ENCODE measurements at places on chromosomes 5 and 9.

DNA sequence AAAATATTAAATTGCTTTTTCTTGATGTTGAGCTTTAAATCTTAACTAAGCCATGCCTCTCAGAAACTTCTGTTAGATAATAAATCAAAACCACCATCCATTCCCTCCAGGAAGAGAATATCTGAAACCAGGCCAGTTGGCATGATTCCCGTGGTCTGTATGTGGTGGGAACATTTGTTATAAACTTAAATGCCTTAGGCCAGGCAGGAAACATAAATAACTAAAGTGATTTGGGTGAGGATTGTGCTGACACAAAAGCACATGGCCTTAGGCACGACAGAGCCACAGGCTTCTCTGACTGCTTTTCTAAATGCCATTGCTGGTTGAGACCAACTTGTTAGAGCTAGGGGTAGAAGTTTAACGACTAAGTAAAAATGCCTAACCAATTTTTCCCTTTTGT lies 255.9 kb downstream of the GABRG2 start:
- no peak for DNase-seq

DNA sequence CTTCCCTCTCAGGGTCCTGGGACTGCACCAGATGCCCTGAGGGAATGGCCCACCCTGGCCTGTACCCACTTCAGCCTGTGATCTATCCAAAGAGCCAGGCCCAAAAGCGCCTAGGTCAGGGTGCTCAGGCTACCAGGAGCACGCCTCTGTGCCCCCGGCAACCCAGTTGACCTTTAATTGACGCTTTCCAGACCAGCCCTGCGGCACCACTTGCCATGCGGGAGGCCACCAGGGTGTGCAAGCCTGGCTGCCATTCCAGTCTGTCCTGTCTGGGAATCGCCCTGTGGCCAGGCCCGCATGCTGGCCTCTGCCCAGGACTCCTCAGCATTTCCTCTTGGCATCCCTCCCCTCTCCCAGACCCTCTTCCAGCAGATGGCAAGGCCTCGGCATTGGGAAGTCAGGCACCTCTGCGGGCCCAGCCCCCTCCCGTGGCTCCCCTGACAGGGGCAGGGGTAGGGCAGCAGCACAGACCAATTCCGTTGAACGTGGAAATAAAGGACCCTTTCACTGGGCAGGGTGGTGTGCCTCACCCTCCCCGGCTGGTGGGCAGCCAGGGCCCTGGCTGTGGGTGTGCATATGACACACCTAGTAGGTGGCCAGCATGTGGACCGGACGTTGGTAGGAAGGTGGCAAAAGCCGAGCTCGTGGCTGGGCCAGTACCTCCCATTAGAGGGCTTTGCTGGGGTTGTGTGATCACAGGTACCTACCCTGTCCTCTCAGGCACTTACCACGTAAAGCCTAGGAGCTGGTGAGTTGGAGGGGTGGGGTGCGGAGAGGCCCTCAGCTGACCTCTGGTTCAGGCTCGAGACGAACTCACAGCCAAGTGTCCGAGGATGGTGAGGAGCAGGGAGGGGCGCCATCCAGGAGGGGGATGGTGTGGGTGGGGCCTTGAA lies 3.5 kb upstream of the AIF1L start:
- no peak for DNase-seq

GRCh38 chr9:98551511-98552286 lies 157.0 kb downstream of the GABBR2 start:
- DNase-seq, result no peak

- no peak for DNase-seq
Observed at GRCh38 chr9:76906647-76906975, 697 bp upstream of the PRUNE2 start.

GRCh38 chr9:125906144-125906543 lies 159.0 kb downstream of the PBX3 start:
- no peak for DNase-seq

GRCh38 chr5:40503439-40503838 lies 176.3 kb upstream of the PTGER4 start:
- no peak for DNase-seq

GRCh38 chr5:159800131-159800840 lies 116.0 kb upstream of the ADRA1B start:
- DNase-seq, result no peak

All from neuronal stem cell (in vitro differentiated cells).